ENCODE measurements at places on chromosomes 6 and 20.

DNA sequence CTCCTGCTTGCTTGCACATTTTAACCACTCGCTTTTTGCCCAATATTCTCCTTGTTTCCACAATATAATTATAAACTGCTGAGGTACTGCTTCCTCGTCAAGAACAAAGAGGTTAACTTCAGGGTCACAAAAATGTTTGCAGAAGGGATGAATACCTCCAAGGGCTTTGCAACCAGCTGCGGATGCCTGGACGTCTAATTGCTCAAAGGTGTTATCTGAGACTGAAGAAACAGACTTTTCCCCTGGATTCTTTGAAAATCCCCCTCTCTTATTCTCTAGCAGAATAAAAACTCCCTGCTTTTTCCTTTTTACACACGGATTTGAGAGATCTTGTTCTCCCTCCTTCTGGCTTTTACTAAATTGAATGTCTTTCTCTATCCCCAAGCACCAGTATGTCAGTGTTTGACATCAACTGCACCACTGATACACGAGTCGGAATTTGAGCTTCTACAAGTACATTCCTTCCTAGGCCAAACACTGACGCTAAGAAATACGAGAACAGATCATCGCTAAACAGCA is 336 bp upstream of the SMPDL3A start:
- DNase-seq: no peak

- DNase-seq: peak; percentile 48
These were observed 15.6 kb downstream of the HAO1 start for GRCh38 chr20:7924692-7925091.

DNA sequence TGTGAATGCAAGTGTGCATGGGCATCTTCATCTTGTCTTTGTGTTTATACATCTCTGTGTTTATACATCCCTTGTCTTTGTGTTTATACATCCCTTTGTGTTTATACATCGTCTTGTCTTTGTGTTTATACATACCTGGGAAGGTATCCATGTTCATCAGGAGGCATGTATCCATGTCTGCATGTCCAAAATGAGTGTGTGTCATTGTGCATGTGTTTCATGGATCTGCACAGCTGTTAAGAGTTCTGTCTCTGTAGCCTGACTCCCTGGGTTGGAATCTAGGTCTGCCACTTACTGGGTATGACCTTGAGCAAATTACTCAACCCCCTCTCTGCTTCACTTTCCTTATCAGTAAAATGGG is 50.1 kb upstream of the SIRPA start:
- DNase-seq: no peak

DNA sequence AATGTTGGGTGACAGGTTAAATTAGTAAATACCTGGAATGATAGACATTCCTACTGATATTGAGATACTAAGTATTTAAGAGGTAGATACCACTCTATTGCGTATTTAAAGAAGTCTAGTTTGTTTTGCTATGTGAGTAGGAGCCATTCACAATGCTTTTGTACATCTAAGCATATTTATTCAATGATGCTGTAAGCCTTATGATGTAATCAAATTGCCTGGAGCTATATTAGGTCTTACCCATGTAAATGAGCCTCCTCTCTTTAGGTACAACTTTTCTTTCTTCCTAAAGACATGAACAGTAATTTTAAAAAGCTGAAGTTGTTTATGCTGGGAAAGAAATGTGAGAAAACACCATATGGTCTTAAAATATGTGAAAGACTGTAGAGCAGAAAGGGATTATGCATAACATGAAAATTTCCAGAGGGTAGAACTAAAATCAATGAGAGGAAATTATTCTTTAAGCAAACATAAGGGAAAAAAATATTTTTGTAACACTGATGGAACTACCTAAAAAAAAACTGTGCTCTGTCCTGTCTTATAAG is 526.7 kb downstream of the EPHA7 start:
- DNase-seq: no peak

GRCh38 chr6:54473328-54473727 is 165.1 kb downstream of the TINAG start:
- no peak for DNase-seq
